NCI-H1105 treated with DMSO at 0.1 percent for 48 hours (cell line): ENCODE measurements at places on chromosomes 4 and X.
A peak's percentile ranks its signal among the peaks of the same experiment; 100 is the strongest.

DNA sequence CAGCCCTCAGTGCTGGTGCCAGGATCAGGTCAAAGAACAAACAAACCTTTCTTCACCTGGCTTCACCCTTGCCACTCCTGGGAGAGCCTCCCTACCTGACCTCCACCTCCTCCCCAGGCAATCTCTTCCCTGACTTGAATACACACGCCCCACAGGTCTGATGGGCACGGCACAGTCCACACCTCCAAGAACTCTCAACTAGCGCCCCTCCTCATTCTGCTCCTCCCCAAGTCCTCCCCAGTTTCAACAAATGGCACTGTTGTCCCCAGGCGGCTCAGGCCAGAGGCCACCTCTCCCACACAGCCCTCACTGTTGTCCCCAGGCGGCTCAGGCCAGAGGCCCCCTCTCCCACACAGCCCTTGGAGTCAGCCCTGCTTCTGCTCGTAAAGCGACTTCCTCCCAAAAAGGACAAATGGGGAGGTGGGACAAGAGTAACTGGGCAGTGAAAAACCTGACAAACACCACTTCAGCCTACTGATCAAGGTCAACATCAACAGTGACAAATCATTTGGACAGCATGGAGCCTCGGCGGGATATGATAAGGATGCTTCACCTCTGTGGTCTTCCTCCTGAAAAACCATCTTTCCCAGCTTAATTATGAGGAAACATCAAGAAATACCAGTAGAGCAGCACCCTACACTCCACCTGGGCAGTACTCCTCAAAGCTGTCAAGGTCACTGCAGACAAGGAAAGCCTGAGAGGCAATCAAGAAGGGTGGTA lies 2.9 kb downstream of the LETM1 start:
- no peak for DNase-seq

DNA sequence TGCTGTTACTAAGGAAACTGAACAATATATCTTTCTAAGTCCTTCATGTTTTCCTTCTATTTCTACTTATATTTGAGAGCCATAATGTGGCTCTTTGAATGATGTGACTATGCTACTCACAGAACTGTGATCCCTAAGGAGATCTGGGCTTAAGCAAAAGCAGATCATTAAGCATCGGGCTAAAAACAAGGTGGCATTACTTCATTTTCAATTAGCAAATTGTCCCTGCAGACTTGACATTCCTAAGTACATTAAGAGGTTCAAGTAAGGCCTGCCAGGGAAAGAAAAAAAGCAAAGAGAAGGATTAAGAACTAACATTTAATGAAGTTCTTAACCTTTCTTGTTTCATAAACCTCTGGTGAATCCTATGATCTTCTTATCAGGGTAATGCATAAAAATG lies 447.6 kb downstream of the PDGFC start:
- DNase-seq = no peak

GRCh38 chrX:18664947-18665346 lies 7.0 kb downstream of the RS1 start:
- no peak for DNase-seq

DNA sequence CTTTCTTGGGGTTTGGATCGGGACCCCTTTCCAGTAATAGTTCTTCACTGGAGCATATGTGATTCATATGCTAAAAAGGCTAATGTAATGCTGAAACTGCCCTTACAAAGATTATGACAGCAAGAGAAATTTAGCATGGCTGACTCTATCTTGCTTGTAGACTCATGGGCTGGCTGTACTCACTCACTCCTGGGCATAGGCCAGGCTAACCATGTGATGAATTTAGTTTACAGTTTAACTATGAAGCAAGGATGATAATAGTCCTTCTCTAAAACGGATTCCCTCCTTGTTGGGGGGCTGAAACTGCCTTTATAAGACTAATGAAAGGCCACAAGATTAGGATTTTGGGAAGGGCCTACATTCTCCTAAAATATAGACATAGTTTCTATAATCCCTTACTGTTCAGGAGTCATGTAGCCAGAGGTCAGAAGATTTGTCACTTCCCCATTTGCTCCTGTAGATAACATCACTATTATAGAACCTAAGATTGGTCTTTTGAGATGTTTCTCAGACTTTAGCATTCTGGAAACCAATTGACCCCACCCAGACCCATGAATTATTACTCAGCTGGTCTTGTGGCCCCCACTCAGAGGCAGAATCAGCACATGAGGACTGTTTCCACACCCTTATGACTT lies 20.8 kb upstream of the CEP135 start:
- no peak for DNase-seq

DNA sequence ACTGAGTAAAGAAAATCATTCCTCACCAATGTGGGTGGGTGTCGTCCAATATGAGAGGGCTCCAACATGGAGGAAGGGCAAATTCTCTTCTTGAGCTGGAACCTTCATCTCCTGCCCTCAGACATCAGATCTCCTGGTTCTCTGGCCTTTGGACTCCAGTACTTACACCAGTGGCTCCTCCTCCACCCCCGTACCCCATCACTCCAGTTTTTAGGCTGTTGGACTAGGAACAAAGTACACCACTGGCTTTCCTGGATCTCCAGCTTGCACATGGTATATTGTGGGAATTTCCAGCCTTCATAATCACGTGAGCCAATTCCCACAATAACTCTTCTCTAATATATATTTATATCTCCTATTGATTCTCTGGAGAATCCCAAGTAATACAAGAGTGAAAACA lies 196.9 kb downstream of the PDHA2 start:
- DNase-seq = no peak

GRCh38 chr4:13483768-13484121 lies 395 bp downstream of the RAB28 start:
- DNase-seq = peak; percentile 35

- no peak for DNase-seq
Observed at GRCh38 chrX:78931814-78932213, 13.4 kb upstream of the P2RY10 start.

DNA sequence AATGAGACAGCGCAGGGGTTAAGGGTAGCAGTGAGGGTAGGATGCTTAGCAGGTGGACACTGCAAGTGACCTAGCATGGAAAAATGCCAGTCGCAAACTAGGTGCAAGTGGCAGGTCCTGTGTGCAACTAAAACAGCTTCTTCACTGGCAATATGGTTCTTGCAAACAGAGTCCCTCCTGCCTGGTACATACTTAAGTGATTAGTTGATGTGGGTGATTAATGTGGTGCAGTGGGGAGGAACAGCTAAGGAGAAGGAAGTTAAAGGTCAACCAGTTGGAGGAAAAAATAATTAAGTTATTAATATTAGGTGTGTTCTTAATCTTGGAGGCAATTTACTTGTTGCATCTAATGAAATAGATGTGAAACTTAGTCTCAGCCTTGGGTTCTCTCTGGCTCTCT lies 121.6 kb upstream of the IGFBP7 start:
- no peak for DNase-seq

DNA sequence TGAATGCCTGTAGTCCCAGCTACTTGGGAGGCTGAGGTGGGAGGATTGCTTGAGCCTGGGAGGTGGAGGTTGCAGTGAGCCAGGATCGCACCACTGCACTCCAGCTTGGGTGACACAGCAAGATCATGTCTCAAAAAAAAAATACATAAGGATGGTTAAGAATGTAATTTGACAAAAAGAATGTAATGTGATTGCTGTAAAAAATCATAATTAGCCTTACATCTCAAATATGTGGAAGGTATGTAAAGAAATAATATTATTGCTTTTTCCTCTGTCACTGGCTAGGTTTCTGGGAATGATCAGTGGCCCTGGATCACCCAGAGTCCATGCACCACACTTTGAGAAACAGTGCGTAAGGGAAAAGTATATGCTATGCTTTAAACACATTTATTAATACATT lies 106.1 kb upstream of the C1GALT1C1 start:
- no peak for DNase-seq

DNA sequence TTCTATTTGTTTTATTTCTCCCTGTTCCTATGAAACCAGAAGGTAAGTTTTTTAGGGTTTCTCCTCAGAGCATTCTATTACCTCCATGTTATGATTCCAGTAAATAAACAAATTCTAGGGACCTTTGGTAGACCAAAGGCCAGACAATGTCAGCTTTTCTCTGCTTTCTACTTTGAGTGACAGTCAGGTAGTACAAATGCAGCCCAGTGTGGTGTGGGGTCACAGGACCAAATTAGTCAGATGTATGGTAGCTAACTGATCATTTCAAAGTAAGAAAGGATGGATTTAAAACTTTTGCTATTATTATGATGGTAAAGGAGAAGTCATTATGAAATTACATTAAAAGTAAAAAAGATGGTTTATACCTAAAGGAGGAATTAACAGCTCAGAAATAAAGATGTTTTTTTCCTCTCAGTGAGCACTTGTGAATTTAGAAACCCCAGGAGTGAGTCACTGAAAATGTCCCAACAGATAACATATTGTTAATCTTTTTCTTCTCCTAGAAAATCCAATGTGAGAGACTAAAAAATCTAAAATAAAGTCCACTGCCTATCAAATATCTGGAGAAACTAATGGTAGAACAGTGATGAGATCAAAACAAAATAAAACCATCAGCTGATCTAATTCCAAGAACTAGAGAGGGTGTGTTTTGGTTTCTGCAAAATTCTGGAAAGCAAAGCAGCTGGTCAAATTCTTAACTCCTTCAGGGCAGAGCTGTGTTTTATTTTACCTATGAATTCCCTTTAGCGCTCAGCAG lies 16.6 kb upstream of the KLHL2 start:
- no peak for DNase-seq

DNA sequence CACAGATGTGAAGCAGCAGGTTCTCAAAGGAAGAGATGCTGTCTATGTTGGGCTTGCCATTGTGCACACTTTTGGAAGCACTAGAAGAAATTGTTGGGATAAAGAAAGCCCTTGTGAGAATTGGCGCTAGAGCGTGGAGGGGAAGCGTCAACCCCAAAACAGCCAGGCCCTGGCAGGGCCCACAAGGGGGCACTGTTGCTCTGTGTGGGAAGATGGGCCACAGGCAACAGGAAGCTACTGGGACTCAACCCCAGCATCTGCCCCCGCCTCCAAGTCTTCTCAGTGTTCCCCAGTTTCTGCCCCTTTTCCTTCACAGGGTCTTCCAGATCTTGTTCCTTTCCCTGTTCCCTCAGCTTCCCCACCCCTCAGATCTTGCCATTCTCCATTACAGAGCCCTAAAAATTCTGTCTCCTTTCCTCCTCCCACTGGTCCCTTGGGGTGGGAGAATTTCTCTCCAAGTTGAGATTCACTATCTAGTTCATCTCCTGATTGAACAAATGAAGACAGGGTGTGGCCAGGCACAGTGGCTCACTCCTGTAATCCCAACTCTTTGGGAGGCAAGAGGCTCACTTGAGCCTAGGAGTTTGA lies 85.5 kb downstream of the STARD8 start:
- no peak for DNase-seq

DNA sequence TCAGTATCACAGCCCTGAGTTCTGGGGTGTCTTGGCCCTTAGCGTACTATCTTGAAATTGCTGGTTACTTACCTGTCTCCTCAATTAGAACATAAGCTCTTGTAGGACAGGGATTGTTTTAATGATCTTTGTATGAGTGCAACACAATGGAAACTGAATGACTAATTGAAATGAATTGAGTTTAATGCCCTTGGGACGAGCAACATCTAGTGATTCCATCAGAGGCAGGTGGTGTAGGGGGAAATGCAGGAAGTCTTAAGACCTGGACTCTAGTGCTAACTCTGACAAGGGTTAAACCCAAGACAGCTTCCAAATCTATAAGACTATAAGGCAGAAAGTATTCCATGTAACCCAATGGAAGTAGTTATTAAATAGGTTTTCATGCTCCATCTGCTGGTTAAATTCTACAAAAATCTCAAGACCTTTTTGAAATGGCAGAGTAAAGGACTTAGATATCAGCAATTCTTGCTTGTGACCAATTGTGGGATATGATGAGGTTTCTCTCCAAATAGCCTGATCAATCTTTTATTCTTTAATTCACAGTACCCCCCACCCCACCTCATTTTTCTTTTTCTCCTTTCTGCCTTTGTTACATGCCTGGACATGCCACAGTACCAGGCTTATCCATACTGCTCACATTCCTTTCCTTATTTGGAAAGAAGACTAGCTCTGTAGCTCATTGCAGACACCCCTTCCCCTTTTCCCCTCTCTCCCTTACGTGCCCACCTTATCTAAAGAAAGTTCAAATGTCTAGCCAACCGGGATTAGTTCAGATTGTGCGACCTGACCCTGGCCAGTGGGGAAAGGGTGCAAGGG lies 340.8 kb downstream of the PAPSS1 start:
- DNase-seq = peak; percentile 6

DNA sequence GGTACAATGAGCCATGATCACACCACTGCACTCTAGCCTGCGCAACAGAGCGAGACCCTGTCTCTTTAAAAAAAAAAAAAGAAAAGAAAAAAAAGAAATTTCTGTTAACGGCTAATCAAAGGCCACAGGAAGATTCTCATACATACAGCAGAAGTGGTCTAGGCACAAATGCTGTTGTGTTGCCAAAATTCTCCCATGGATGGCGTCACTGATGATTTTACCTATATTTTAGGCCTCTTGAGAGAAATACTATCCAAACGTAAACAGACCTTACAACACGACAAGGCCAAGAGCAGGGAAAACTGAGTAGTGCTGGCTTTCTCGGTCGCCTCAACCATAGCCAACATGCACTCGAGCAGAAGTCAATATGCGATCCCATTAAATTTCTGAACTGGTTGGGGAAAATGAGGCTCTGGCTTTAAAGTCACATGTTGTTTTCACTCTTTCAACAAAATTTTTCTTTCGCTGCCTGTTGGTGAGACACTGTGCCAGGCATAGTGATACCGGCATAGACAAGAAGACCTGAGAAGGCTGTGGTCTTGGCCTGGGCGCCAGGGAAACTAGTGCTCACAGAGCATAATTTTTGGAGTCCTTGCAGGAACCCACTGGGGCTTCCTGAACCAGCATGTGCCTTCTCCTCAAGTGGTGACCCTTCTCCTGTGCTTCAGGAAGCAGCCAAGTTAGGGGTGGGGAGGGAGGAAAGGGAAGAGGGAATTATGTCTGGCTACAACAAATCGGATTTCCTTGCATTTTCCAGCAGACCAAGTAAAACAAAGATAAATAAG lies 20.6 kb downstream of the SH3KBP1 start:
- no peak for DNase-seq

DNA sequence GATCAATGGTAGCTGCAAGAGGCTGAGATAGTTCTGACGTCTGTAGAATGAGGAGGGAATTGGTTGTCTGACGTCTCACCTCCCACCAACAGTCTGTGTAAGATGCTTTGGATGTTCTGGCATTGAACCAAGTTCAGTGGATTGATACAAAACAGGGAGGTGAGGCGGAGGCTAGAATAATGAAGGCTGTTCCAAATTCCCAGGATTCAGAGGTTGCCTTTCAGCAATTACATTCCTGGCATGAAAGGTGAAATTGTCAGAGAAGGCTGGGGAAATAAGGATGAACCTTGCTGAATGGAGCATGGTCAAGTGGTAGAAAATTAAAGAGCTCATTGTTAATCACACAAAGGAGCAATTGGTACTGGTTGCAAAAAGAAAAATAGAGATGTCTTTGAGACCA lies 241.6 kb downstream of the FBXW7 start:
- DNase-seq = peak; percentile 13

- DNase-seq = no peak
Observed at GRCh38 chr4:69799337-69799736, 38.9 kb upstream of the SULT1B1 start.

GRCh38 chrX:152638443-152638904 lies 779 bp downstream of the GABRQ start:
- DNase-seq = peak; percentile 31
